HFF-Myc (cell line): ENCODE measurements at places on chromosomes 5 and 9.
A peak's percentile ranks its signal among the peaks of the same experiment; 100 is the strongest.

- no peak for DNase-seq
Observed at GRCh38 chr5:75522542-75522941, 10.9 kb downstream of the POLK start.

GRCh38 chr9:8978334-8978733 is 1178.8 kb upstream of the DMAC1 start:
- no peak for DNase-seq

GRCh38 chr5:23820765-23821471 is 313.5 kb downstream of the PRDM9 start:
- DNase-seq, result no peak

GRCh38 chr9:76732341-76732958 is 31.8 kb upstream of the PCA3 start:
- peak; percentile 25 for DNase-seq

- DNase-seq, result no peak
Observed at GRCh38 chr5:84197538-84197937, 187.1 kb downstream of the EDIL3 start.

DNA sequence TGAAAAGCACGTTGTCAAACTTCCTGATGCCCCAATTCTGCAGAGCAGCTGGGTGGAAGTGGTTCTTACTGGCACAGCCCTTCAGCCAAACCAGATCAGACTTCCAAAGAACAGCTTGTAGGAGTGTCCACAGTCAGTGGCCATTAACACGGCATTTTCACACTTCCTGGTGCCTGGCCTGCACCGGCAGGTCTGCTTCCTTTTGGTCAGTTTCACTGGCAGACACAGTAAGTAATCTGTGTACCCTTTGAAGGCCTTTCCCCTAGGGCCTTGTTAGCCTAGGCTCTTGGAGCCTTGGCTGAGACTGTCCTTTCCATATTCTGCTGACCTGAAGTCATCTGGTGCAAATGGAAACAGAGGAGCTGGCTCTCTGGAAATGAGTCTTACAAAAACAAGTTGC is 297.5 kb upstream of the TNC start:
- DNase-seq, result no peak

- no peak for DNase-seq
Observed at GRCh38 chr9:131651599-131651998, 88.3 kb downstream of the RAPGEF1 start.

- DNase-seq, result no peak
Observed at GRCh38 chr5:160960592-160960991, 108.6 kb upstream of the ATP10B start.

GRCh38 chr9:75185585-75186170 is 97.4 kb downstream of the OSTF1 start:
- no peak for DNase-seq

DNA sequence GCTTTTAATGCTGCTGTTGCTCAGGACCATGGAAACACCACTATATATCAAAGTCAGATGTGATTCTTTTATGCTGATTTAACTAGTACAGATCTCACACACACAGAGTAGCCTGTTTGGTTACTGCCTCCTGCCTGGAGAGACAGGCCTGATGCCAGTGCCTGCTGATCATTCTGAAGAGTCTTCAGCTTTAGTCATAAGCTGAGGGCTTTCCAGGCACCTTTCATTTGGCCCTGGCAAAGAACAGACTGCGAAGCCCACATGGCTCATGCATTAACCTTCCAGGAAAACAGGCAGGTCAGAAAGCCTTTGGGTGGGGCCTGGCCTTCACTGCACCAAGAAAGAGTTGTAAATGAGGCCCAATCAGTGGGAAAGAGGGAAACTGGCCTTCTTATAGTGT is 144.7 kb downstream of the SAXO1 start:
- no peak for DNase-seq

GRCh38 chr9:109474170-109474569 is 23.9 kb downstream of the PTPN3 start:
- no peak for DNase-seq

DNA sequence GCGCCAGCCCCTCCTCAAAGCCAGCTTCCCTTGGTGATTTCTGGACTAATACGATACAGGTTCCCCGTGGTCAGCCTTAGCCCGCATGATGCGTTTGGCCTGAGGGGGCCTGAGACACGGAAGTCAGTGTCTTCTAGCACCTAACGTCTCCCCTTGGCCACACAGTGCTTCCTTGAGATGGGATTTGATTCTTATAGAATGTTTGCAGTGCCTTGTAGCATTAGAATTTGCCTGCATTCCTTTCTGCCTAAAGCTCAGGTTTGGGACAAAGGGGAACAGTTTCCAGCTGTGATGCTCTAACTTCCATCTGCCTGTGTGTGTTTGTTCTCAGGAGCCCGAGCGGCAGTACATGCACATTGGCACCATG is 34.4 kb downstream of the CFAP90 start:
- DNase-seq, result no peak

- no peak for DNase-seq
Observed at GRCh38 chr5:151469386-151469785, 22.0 kb downstream of the SLC36A1 start.

DNA sequence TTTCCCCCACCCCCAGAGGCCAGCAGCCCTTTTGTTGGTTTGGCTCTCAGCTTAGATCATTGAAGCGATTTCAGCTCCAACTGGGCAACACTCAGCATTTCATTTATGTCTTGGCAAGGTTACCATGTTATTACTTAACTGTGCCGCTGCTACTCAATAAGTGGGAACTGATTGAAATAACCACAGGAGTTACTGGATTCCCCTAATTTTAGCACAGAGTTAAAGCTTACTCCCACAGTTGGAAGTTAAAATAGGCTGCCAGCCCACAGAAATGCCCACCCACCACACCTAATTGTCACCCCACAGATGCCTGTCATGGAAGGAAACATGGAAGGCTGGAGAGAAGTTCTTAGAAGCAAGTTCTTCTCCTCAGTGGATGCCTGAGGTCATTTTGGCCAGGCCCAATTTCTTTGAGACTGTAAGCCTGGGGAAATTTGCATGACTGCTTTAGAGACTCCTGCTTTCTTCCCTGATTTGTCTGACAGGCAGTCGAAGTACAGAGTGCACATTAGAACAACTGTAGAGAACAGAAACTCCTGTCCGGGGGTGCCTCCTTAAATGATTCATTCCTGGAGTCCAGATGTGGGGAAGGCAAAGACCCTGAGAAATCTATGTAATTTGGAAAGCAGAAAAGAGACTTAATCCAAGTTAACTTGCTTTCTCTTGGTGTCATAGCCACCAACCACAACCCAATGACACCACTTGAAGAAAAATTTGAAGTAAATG is 370.0 kb downstream of the ZSWIM6 start:
- no peak for DNase-seq

- DNase-seq, result no peak
Observed at GRCh38 chr9:35618854-35619799, 914 bp upstream of the CD72 start.

DNA sequence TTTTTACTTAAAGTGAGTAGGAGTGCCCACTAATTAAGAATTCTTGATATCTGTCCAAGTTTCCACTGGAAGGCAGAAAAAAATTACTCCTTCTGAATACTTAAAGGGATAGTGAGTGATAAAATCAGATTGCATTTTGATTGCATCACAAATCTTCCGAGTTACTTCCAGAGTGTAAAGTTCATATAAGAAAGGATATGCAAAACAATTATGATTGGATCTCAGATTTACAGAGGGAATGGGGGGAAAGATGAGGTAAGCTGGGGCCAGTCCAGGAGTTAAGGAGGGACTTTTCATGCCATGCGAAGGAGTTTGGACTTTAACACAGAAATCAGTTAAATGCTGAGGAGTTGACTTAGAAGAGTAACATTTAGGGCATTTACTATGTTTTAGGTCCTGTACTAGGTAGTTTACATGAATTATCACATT is 9.3 kb upstream of the RNF145 start:
- DNase-seq, result no peak

GRCh38 chr9:135410831-135411473 is 68.6 kb upstream of the PPP1R26 start:
- DNase-seq, result no peak

GRCh38 chr9:137918331-137919094 is 40.9 kb downstream of the CACNA1B start:
- no peak for DNase-seq

- no peak for DNase-seq
Observed at GRCh38 chr9:107898761-107899160, 409.2 kb upstream of the KLF4 start.

DNA sequence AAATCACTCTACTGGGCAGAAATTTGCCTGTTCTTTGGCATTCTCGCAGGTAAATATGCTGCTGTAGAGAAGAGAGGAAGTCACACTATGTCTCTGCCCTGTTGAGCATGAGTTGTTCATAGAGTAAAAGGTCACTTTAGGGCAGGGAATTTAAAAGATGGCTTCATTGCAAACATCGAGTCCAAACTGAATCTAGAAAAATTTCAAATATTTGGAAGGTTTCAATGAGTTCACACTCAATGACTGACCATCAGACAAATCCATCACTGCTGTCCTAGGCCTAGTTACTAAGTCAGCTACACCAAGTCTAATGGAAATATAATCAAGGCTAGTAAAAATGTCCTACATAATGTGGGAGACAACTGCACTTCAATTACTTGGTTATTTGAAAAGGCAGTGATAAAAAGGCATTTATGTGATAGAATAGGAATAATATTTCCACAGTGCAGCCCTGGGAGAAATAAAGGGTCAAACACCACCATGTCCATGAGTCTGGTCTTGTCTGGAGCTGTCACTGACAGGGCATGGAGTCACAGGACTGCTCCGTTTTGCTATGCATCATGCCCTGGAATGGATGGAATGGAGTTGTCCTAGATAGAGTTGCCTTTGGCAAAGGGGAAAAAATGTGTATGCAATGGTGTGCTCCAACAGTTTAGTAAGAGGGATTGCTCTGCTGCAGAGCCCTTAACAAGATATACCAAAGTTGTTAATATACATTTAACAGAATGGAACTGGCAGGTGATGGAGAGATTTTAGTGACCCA is 218.5 kb upstream of the DAPK1 start:
- no peak for DNase-seq

- no peak for DNase-seq
Observed at GRCh38 chr9:109707355-109707754, 72.6 kb upstream of the PALM2AKAP2 start.

- DNase-seq, result no peak
Observed at GRCh38 chr5:167415779-167416746, 875.4 kb upstream of the WWC1 start.

GRCh38 chr5:42995360-42995751 is 44.8 kb downstream of the ANXA2R start:
- no peak for DNase-seq

- no peak for DNase-seq
Observed at GRCh38 chr5:9545136-9545991, 511 bp downstream of the SEMA5A start.

GRCh38 chr5:39100851-39101396 is 26.7 kb upstream of the RICTOR start:
- peak; percentile 94 for DNase-seq

- no peak for DNase-seq
Observed at GRCh38 chr5:144369006-144369405, 198.3 kb downstream of the KCTD16 start.

DNA sequence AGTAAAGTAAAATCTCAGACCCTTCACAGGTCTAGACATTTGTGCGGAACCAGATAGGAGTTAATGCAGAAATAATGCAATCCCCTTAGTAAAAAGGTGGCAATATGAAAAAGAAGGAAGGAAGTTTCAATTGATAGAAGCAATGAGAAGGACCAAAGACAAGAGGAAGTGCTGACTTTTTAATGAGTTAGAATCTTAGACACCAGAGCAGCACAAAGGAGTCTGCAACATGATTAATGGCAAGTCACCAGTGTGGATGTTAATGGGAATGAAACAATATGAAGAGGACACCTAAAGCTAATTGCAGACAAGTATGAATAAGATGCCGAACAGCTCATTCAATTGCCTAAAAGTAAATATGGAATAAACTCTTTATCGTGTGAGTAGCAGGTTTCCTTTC is 50.9 kb downstream of the MEGF9 start:
- no peak for DNase-seq

DNA sequence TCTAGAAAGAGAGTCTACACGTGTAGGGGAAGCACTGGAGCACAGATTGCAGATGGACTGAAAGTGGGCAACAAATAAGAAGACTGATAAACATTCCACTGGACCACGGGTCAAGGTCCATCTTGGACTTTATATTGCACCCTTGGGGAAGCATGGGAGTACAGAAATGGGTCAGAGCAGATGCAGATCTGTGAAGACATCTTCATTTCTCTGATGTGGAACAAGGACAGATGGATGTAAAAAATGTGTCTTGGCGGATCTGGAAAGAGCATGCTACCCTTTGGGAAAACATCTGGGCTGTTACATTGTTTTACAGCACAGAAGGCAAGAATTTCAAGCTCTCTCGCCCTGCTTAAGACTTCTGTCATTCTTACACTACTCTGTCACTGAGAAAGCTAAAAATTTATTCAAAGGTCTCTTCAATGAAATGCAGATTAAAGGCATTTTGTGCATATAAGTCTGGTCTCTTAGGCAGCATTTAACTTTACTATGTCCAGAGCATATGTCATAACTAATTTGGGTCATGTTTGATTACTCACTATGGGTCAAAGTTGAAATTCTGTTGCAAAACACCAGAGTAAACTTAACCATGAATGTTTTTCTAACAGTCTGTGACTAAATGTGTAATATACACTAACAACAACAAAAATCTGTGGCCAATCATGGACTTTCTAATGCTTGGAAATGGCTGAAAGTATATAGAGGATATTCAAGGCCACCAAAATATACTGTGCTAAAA is 756.4 kb upstream of the DMAC1 start:
- no peak for DNase-seq
